ENCODE measurements at places on chromosomes 4 and X.

- no peak for DNase-seq
Measured at GRCh38 chr4:75800972-75801371, 76.6 kb downstream of the USO1 start.

GRCh38 chr4:61580721-61581377 is 380.7 kb downstream of the ADGRL3 start:
- no peak for DNase-seq

- DNase-seq: no peak
Measured at GRCh38 chr4:108527723-108528122, 92.7 kb upstream of the RPL34 start.

GRCh38 chrX:39854772-39855747 is 242.7 kb downstream of the BCOR start:
- DNase-seq: no peak

DNA sequence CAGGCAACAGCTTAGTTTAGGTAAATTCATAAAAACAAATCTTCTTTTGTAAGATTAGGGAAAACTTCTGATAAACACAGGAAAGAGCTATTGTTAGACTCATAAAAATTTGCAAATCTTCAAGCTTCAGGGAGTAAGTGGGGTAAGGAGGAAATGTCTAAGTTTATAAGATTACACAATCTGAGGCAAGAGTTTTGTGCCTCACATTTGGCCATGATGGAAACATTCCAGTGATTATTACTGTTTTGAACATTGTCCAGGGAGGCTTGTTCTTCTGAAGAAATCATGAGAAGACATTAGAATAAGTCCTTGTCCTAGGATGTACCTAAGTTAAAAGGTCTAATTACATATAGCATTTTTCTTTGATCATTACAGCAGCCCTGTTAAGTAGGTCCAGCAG is 72.8 kb downstream of the MAOB start:
- no peak for DNase-seq

GRCh38 chr4:9877123-9877522 is 95.7 kb downstream of the DRD5 start:
- no peak for DNase-seq

DNA sequence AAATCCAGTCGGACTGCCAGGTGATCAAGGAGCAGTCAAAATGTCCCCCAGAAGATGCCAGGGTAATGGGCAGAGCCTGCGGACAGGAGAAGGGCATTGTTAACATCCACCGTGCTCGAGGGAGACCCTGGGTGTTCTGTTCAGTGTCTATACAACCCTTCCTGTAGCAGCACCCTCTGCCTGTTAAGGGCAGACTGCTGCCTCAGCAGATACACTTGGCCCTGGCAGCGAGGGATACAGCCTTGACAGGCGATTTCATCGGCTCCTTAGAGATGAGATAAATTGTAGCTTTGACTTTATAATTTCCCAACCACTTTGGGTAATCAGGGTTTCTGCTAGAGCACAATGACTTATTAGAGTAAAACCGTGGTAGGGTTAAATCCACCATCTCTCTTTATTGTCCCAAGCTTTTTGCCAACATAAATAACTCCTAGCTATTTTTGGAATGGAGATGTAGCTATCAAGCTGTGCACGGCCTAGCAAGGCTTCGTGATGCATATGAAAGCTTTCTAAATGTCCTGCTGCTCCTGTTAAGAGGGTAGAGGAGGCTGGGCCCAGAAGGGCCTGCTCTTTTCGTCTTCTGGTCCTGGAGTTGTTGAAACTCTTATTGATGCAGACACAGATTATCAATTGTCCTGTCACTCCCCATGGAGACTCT is 195.9 kb downstream of the CPEB2 start:
- DNase-seq: no peak

DNA sequence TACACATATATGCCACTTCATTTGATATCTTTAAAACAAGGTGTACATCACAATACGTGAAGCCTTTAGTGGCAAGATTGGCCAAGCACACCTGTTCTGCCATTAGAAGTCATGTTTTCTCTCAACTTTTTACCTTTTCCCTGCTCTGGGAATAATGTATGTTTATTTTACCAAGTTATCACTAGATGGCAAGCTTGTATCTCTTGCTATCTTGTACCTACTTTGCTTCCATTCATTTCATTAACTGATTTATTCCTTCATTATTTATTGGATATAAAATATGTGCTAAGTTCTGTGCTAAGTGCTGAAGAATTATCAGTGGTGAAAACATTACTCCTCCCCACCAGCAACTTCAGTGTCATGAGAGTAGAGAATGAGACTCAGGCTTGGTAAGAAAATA is 245.5 kb downstream of the ANK2 start:
- DNase-seq: no peak

DNA sequence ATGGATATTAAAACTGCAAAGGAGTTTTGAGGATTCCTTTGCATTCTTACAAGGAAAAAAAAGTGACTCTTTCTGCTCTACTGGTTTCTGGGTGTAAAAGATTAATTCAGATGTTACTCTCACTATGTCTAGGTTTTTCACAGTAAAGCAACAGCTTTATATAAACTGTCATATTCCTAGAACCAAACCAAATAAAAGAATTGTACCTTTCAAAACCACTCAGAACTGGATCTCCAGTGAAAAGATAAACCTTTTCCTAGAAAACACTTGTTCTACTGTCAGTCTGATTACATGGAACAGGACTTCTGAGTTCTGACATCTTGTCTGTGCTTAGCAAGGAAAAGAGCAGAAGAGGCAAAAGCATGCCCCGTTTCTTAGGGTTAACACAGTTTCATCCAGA is 5.0 kb upstream of the PPID start:
- no peak for DNase-seq

- no peak for DNase-seq
Measured at GRCh38 chrX:134670134-134670924, 12.1 kb upstream of the PLAC1 start.

DNA sequence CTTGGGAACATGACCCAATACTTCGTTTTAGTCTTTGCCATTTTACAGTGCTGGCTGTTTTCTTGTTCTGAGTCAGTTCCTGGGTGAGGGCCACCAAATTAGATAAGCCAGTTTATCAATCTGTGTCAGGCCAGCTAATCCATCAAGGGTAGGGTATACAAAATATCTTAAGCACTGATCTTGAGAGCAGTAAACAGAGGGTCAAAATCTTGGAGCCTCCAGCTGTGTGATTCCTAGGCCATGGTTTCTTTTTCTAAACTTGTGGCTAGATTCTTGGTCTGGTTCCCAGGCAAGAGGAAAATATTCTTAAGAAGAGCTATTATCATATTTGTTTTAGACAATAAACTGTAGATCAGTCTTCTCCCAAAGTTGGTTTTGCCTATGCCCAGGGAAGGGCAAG is 1396.6 kb upstream of the PABPC4L start:
- DNase-seq: no peak

- no peak for DNase-seq
Measured at GRCh38 chrX:118062817-118063615, 53.6 kb downstream of the KLHL13 start.

- no peak for DNase-seq
Measured at GRCh38 chr4:3106339-3107186, 32.1 kb downstream of the HTT start.

DNA sequence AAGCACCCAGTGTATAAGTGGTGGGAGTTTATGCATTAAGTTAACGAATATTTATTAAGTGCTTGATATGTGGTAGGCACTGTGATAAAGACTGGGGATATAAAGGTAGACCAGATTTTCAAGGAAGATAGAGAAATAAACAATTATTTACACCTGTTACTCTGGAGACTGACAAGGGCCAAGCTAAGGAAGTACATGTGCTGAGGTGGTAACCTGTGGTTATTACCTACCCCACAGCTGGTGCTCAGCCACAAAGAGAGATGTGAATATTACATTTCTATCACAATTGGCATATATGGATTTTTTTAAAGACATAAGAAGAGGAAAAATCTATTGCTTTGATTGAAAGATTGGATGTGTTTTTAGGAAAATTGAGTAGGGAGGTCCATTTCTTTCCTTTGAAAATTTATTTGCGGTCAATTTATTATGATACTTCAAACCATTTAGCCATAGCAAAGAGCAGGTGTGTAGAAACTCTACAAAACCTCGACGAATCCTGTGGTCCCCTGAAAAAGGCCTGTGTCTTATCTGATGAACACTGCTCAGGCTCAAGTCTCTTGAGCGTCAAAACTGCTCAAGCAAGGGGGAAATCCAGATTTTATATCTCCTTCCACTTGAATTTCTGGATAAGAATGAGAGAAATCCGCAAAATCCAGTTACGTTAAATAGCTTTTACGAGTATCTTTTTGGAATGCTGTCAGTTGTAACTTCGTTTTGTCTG is 217.7 kb upstream of the HAND2 start:
- no peak for DNase-seq

DNA sequence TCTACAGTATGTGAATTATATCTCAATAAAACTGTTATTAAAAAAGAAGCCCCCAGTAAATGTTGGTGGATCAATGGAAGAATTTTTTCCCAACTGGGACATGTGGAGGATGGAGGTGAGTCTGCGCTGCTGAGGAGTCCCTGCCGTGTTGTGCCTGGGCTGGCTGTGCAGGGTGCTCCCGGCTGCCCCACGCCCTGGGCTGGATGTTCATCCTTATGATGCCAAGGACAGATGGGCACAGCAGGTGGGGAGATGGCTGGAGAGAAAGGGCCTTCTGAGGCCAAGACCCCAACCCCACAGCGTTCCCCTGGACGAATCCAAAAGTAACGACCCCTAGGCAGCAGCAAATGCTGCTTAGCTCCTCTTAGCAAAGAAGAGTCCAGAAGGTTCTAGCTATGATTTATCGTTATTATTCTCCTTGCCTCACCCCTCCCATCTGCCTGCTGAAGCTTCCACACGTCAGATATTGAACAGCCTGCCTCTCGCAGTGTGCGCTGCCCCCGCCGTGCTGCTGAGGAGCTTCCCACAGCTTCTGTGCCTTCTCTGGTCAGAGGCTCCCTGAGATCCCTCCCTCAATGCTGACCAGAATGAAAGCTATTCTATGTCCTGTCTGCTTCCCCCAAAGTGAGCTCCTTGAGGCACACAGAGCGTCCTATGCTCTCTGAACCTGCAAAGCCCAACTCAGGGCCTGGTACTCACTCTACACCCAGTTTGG is 26.5 kb downstream of the HMX1 start:
- no peak for DNase-seq

- DNase-seq: no peak
Measured at GRCh38 chrX:97315939-97316338, 432.2 kb downstream of the RPA4 start.

DNA sequence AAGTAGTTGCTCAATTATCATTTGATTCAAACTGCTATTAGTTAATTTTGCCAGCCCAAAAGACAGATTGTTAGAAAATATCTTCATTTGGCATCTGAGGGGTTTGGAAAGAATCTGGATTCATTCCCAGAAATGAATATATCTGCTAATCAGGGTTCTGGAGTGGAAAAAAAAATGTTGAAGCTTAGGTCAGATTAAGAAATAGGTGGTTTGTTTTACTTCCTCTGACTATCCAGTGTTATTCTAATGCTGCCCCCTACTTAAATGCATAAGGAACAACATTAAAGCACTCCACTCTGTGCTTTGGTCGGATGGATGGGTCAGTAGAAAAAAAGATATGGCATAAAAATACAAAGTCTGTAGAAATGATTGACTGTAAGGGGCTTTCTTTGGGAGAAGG is 89.0 kb downstream of the LUZP4 start:
- no peak for DNase-seq

DNA sequence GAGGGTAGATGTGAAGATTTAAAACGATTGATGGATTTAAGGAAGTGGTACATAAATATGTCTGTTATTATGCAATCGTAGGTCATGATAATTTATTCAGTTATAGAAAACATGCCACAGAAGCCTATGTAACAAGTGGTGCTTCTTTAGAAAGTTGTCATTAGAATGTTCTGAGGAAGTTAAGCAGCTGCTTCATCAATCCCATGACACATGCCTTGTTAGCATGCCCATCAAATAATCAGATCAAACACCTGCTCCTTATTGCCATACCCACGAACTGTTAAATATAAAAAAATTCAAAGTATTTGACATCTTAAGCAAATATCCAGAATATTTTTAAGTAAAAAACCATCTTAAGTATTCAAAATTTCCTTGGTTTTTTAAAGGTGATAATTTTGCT is 76.4 kb upstream of the MYOZ2 start:
- DNase-seq: no peak

GRCh38 chr4:28744066-28744465 is 1883.4 kb downstream of the STIM2 start:
- no peak for DNase-seq

DNA sequence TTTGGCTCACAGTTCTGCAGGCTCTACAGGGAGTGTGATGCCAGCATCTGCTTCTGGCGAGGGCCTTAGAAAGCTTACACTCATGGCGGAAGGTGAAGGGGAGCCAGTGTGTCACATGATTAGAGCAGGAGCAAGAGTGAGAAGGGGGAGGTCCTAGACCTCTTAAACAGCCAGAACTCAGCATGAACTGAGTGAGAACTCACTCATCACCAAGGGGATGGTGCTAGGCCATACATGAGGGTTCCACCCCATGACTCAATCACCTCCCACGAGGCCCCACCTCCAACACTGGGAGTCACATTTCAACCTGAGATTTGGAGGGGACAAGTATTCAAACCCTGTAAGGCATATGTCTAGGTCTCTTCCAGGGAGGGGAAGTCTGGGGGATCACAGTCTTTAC is 33.4 kb downstream of the SPRY1 start:
- no peak for DNase-seq

- no peak for DNase-seq
Measured at GRCh38 chr4:136946307-136946907, 585.9 kb downstream of the PCDH18 start.

DNA sequence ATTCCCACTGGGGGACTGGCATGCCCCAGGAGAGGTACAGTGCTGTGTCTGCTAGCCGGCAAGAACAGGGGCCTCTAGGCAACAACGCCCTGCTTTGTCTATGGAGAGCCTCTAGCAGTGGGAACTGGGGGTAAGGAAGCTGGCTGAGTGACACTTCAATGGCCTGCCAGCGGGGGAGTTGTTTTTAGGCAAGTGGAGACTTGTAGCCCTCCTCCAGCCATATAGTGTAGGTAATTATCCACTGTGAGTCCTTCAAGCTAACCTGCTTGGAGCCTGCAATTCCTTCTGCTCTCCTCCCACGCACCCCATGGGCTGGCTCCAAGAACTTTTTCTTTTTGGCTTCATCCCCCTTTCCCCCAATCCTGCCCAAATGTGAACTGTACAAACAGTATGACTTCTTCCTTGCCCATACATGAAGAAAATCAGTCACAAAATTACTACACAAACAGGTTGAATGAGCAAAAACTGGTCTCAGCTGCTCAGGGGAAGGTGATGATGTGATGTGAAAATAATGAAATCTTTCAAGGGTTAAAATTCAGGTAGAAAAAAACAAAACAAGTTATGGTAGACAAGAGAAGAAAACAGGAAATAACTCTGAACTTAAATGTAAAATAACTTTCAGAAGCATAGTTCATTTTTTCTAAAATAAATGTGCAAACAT is 33.1 kb downstream of the LEF1 start:
- DNase-seq: peak; percentile 88

- no peak for DNase-seq
Measured at GRCh38 chr4:86500527-86500926, 93.6 kb upstream of the PTPN13 start.

- DNase-seq: no peak
Measured at GRCh38 chr4:38241541-38241940, 281.3 kb downstream of the PTTG2 start.

Data from NCI-H1417 treated with DMSO at 0.1 percent for 48 hours (cell line).